ENCODE measurements at places on chromosomes 12 and 14.

DNA sequence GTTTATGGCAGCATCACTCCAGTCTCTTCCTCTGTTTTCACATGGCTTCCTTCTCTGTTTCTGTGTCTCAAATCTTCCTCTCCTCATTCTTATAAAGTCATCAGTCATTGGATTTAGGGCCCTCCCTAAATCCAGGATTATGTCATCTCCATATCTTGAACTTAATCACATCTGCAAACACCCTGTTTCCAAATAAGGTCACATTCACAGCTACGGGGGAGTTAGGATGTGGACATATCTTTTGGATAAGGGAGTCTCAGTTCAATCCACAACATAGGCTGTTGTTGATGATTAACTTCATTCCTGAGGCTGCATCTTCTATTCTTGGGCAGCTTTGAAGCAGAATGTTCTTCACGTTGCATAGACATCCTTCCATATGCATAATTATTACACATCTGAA is 40.3 kb upstream of the NTF3 start:
- no peak for DNase-seq

- DNase-seq = no peak
These were observed 12.3 kb upstream of the C12orf71 start for GRCh38 chr12:27094726-27095125.

GRCh38 chr14:89486961-89487360 is 69.9 kb upstream of the FOXN3 start:
- no peak for DNase-seq

DNA sequence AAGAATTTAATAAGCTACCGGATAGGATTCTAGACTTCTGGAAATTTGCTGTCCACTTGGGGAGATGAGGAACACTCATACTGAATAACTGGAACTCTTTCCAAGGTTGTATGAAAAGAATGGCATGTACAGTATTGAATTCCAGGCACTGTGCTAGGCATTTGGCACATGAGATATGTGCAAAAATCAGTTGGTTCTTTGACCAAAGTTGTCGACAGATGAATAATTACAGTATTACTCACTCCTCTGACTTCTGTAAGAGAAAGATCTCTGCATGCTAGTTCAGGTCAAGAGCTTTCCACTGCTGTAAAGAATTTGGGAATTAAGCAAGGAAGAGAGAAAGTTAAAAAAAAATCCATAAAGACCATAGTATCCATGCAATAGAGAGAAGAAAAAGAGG is 764.7 kb downstream of the BCL11B start:
- no peak for DNase-seq

DNA sequence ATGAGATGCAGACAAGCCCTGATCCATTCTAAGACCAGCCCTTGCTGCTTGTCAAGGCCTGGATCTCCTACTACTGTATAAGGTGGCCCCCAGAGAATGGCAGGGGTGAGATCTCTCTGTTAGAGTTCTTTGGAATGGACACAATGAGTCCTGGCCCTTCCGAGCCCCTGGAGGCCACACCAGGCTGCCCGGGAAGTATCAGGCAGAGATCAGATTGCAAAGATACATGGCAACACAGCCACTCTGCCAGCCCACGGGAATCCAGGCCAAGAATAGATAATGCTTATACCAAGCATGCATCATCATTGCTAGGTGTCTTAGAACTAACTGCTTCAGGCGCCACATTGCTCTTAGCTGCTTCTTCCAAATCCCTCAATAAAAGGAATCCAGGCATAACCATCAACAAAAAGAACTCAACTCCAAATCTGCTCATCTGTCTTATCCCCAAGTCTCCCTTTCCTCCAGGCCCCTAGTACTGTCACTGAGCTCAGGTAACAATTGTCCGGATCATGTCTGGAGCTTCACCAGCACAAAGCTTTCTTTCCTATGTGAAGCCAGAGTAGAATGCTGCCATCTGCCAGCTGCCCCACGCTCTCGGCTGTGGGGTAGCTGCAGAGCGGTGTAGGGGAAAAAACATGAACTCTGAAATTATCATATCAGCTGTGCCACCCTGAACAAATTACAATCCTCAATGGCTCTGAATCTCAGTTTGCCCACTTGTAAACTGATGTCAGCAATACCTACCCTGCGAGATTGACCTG is 5.5 kb upstream of the VASH1 start:
- no peak for DNase-seq

All from stimulated activated naive CD4-positive, alpha-beta T cell (primary cell).